ENCODE measurements at places on chromosomes 5 and 9. TPM values are rescaled to one million over a fixed set of nuclear protein-coding genes. Genes with fewer than 3 reads are reported as not detected.

DNA sequence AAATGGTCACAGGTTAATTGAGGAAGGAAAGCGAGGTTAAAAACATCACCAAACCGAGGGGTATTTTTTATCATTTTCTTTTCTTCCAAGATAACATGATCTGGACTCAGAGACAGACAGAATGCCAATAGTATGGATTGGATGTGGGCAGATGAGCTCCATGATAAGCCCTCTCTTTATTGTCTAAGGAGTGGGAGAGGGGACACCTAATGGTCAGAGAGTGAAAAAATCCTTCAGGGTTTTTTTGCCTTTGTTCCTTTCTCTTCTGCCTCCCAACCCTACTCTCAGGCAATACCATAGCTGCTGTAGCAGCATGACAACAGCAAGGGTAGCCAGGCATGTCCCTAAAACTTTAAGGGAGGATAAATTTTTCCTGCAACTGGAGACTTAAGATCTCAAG, 94.7 kb downstream of the DIRAS2 start:
- DNase-seq = no peak

- peak; percentile 77 for DNase-seq
Measured at GRCh38 chr9:79256691-79257213, 315.0 kb upstream of the TLE4 start.

DNA sequence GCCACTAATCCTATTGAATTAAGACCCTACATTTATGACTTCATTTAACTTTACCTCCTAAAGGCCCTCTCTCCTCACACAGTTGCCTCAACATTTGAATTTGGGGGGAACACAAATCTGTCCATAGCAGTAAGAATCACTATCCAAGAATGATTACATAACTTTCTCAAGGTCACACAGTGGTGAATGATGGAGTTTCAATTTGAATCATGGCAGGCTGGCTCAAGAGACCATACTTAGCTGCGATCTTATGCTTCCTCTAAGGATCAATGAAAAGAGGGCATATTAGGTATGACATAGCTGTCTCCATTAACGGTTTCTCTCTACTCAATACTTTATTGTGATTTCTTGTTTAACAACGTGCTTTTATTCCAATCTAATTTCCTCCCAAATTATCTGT, 44.1 kb upstream of the PDE4D start:
- DNase-seq = no peak

GRCh38 chr5:170532935-170533334, 29.1 kb downstream of the KCNIP1 start:
- no peak for DNase-seq

DNA sequence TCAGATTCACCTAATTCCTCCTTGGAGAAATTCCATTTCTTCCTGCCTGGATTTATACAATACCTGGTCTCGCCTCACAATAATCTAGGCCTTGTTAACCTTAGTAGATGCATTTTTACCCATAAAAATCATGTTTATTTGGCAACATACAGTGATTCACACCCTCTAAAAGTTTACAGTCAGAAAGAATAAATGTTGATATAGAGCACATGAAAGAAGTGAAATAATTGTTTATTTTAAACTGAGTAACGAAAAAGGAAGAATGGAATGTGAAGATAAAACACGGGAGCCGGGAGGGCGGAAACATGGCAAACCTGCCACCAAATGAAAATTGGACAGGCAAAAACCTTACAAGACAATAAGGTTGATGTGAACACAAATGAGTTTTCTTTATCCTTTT, 28.9 kb upstream of the KCNN2 start:
- DNase-seq = no peak

DNA sequence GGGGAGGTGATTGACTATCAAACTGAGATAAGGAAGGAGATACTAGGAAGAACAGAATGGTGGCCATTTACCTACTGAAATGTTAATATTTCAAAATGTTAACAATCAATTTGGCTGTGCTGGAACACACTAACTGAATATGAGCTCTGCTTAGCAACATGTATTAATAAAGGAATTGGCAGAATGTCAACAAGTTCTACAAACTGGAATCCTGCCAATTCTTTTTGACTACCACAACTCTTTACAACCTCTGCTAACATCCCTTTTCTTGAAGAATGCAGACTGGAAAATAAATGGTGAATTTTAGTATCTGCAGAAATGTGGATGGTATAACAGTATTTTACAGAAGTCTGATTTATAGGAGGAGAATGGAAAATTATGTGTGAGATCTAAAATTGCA, 446.4 kb downstream of the ISL1 start:
- no peak for DNase-seq

DNA sequence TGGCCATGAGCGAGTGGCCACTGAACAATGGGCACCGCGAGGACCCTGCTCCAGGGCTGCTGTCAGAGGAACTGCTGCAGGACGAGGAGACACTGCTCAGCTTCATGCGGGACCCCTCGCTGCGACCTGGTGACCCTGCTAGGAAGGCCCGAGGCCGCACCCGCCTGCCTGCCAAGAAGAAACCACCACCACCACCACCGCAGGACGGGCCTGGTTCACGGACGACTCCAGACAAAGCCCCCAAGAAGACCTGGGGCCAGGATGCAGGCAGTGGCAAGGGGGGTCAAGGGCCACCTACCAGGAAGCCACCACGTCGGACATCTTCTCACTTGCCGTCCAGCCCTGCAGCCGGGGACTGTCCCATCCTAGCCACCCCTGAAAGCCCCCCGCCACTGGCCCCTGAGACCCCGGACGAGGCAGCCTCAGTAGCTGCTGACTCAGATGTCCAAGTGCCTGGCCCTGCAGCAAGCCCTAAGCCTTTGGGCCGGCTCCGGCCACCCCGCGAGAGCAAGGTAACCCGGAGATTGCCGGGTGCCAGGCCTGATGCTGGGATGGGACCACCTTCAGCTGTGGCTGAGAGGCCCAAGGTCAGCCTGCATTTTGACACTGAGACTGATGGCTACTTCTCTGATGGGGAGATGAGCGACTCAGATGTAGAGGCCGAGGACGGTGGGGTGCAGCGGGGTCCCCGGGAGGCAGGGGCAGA, 53.3 kb downstream of the JADE2 start:
- no peak for DNase-seq

GRCh38 chr9:81266086-81266485, 423.3 kb downstream of the TLE1 start:
- DNase-seq = no peak

- DNase-seq = no peak
Measured at GRCh38 chr5:134450374-134450773, 38.7 kb upstream of the CDKN2AIPNL start.

The ENC1 gene
- 14.1 TPM for total RNA-seq

The CCL21 gene
- total RNA-seq = 53.6 TPM

Measured in esophagus muscularis mucosa (tissue), 4 donors.